ENCODE measurements at places on chromosomes 2 and 18.

DNA sequence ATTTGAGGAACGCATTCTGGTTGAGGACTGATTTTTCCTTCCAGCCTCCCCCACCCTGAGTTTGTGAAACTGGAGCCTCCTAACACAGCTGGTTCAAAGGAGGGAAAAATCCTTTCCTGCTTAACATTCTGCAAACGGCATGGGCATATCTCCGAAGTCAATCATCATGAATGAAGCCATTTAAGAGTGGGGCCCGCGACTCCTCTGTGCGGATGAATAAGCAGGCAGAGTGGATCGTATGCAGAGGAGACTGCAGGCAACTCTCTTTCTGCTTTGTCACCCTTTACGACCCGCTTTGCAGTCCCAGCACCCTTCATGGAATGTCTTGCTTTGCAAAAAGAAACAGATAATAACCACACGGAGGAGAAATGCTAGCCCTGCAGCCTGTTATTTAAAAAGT, 305.2 kb downstream of the CLIP4 start:
- no peak for DNase-seq

DNA sequence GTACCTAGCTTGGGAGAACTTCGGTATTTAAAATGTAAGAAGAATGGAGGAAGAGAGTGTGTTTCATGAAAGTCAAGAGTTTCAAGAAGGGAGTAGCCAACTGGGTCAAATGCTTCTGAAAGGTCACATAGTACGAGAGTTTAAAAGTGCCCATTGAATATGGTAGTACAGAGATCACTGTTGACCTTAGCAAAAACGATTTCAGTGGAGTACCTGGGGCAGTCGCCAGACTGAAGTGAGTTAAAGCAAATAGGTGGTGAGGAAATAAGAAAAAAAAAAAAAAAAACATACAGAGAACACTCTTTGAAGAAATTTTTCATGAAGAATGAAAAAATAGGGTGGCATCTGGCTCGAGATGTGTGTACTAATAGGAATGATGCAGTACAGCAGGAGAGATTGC, 11.5 kb downstream of the LIPT1 start:
- DNase-seq, result no peak

DNA sequence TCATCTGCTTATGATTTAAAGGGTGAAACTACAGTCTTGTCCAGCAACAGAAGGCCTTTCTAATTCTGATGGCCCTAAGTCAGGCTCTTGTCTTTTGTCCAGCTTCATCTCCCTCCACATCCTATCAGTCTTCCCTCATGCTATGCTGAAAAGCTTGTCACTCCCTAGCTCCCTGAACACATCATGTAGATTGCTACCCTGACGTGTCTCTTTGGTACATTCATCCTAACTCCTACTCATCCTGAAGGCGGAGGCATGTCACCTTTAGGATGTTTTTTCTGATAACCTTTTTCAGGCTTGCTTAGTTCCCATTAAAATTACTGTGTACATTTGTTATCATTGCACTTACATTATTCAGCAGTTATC, 78.4 kb upstream of the ARL5A start:
- no peak for DNase-seq

DNA sequence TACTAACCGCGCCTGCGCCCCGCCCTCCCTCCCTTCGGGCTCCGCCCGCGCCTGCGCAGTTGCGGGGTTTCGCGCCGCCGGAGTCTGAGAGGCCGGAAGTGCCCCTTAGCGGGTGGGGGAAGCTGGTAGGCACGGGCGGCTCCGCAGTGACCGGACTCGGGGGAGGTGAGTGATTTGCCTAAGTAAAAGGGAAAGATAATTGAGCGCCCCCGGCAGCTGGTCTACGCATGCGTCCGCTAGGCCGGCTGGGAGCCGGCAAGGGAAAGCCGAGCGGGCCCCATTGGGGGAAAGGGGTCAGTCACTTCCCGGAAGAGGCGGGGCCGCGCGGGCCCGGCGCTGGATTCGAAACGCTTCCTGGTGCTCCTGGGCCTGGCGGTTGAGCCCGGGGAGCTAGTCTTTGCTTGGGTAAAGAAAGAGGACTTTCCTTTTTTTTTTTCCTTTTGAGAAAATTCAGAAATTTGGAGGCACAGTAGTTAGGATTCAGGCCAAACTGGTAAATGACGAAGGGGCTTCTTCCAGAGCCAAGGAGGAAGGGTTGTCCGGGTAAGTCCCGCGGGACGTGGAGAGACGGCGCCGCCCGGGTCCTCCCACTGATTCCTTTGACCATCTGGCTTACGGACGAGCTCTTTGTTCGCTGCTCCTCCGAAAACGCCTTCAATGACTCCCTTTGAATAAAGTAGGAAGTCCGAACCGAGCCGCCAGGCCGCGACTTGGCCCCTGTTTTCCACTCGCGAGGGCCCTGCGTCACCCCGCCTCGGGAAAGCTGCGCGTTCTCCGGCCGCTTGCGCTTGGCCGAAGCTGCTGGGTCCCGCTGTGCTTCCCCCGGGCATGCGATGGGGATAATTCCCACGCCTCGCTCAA, at the start of the genes GEN1 and SMC6:
Gene GEN1, plus strand, starts transcription at position 336 of the 861 bp plus-strand sequence. CDS start 5,806 bp downstream, outside the sequence.
Gene SMC6, minus strand, starts transcription at position 8 of the 861 bp plus-strand sequence. CDS start 7,864 bp downstream, outside the sequence.
- peak; percentile 75 for DNase-seq

DNA sequence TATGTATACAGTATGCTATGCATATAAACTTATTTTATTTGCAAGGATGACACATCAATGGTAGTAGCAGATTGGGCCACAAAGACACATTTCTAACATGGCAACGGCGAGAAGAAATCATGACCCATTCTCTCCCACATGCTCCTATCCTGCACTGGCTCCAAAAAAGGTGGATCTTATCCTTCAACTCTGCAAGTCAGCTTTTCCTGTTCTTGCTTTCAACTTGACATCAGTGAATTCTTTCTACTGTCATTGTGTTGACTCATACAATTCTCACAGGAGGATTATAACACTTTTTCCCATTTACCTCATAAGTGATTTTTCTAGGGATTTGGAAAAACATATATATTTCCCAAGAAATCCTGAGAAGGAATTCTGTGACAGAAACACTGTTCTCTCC, 53.1 kb downstream of the ACVR1 start:
- DNase-seq, result no peak

- no peak for DNase-seq
Measured at GRCh38 chr2:236168110-236169080, at the start of gene GBX2. GBX2 (minus strand) TSS chr2:236168386; CDS start chr2:236167971, 415 bp downstream.

- no peak for DNase-seq
Measured at GRCh38 chr2:189751080-189751658, 11.4 kb downstream of the OSGEPL1 start.

DNA sequence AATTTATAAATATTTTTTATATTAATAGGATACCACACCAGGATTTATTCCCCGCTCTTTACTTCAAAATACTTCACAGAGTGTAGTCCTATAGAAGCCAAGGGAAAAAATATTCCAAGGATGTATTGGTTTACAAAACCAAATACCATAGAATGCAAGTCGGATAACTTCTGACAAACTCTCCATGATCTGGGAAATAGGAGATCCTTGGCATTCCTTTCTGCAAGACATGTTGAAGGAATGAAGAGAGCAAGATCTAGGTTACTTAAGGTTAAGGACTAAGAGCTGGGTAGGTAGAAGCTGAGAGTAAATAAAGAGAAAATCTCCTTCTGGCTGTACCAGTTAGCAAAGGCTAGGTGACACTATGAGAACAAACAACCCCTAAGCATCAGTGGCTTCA, 141.2 kb downstream of the LRATD1 start:
- DNase-seq, result no peak

DNA sequence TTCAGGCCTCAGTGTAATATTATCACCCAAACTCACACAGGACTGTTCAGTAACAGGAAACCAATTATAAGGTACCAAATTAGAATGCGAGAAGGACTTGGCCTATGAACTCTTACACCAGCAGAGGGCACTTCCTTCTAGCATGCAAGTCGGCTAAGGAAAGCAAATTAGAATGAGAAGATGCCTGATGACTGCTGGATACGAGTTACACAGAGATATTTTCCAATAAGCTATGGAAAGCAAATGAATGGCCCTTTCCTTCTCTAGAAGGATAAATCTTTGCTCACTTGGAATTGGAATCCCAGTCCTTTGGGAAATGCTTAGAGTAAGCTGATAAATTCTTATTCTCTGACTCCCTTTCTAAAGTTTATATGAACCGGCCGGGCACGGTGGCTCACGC, 109.8 kb downstream of the AP1S3 start:
- DNase-seq, result no peak

GRCh38 chr2:27128668-27129571, 5.3 kb downstream of the ABHD1 start:
- DNase-seq, result no peak

DNA sequence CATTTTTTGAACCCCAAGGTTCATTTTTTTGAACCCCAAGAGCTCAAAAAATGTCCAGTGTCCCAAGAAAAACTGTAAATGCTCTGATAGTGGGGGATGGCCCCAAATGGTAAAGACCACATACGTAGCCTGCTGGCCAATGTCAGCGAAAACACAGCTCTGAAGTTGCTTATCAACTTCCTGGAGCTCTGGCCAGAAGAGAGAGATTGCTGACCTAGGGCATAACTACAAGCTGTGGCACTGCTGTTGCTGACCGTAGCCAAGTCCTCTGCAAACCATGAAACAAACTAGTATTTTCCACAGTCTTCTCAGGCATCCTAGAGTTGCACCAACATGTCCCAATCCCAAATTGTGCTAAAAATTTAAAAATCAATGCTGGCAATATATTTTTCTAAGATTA, 50.9 kb downstream of the REEP1 start:
- DNase-seq, result no peak

GRCh38 chr2:203583701-203584100, 48.6 kb upstream of the RAPH1 start:
- DNase-seq, result no peak

- no peak for DNase-seq
Measured at GRCh38 chr18:39741755-39742466, 2176.3 kb upstream of the CELF4 start.

GRCh38 chr2:230457073-230457768, 41.2 kb downstream of the SP100 start:
- DNase-seq, result no peak

- no peak for DNase-seq
Measured at GRCh38 chr18:24567199-24567598, 106.8 kb downstream of the HRH4 start.

DNA sequence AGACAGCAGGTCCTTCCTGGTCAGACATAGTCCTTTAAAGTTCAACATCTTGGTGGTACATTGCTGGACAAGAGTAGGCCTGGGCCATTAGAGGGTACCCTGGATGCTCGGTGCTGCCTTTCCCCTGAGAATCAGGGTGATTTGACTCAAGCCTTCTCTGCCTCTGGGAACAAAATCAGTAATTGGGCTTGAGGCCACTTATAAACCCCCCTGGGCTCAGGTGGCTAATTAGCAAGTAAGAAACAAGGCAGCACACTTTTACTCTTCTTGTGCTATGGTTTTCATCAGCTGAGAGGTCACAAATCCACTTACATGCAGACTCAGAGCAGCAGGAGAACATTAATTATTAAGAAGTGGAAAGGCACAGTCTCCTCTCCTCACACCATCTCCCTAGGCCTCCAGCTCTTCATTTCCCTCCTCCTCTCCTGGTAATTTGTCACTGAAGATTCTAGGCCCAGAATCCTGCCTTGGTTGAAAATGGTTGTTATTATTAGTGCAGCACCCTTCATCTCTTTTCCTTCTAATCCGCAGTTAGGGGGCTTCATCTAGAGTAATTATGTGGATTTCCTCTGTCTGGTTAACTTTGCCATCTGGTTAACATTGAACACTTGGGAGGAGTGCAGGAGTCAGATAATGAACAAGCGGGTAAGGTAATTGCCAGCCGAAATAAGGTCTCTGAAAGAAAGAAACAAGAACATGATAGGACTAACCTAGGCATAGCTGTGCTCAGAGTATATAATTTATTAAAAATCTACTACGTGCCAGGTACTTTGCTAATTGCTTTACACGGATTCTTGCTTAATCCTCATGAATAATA, 29.7 kb upstream of the CASP10 start:
- no peak for DNase-seq

- no peak for DNase-seq
Measured at GRCh38 chr2:215671244-215671643, 235.4 kb upstream of the FN1 start.

DNA sequence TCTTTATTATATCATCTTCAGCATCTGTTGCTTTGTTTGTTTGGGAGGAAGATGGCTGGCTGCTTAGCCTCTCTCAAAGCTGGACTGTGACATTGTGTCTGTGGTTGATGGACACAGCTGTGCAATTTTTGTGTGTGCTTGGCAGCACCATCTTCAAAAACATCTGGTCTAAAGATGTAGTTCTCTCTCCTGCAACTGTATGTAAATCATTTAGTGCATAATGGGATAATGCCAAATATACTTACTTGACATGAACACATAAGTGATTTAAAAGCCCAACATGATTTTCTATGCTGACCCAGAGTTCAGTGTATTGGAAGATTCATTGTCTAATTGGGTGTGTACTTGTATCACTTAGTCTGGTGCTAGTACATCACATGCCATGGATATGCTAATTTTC, 112.2 kb downstream of the MAP4K4 start:
- no peak for DNase-seq

DNA sequence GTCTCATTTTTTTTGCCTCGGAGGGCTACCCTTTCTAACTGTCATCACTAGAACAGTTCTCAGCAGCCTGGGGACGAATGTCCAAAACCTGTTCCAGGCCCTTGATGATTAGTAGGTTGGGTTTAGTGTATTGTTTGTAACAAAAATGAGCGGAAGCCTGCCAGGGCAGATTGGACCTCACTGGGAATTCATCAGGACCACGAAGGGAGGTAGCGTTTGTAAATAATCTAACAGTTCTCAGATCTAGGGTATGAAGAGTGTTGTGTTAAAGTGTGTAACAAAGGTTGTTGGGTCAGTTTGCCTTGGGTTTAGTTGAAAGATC, 799 bp downstream of the CEP68 start:
- no peak for DNase-seq

GRCh38 chr18:48328473-48329210, 80.5 kb downstream of the ZBTB7C start:
- no peak for DNase-seq

- no peak for DNase-seq
Measured at GRCh38 chr2:42523341-42523740, 29.6 kb upstream of the KCNG3 start.

- no peak for DNase-seq
Measured at GRCh38 chr2:46387886-46388515, 90.8 kb downstream of the EPAS1 start.

DNA sequence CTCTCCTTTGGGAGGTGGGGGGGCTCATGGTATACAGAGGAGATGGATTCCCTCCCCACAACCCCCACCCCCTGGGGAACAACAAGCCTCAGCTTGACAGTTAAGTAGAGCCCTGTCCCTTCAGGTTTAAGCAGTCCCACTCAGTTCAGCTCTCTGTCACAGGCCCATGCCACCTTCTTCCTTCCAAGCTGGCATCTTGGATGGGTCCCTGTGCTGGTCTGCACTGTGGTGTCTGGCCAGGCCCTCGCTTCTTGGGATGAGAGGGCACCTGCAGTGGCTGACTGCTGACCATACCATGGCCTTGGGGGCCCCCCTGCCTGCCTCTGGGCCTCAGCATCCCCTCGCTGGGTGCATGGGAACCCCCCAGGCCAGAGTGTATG, 20.4 kb upstream of the GPR17 start:
- DNase-seq, result no peak

DNA sequence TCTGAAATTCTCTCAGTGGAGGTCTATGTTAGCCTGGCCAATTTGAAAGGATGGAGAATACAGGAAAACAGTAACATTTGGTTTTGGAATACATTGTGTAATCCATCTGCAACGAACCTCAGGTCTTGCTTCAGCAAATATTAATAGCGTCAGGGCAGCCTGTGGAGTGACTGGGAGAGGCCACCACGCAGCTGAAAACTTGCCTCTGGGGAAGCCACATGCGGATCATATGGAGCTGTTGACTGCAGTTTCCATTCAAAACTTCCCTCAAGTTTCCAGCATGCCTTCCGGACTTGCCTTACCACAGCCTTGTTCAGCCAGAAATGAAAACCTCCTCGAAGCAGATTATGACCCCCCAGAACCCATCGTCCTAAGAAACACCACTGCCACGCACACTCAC, 25.7 kb downstream of the BCL11A start:
- no peak for DNase-seq

GRCh38 chr2:222993920-222994650, 57.9 kb upstream of the KCNE4 start:
- no peak for DNase-seq

Measured in stimulated activated CD8-positive, alpha-beta memory T cell treated with anti-CD3 and anti-CD28 coated beads, Interleukin-4, amount 100 ng/mL, for 1 hour (primary cell).